ENCODE measurements at places on chromosomes 16 and 17.

DNA sequence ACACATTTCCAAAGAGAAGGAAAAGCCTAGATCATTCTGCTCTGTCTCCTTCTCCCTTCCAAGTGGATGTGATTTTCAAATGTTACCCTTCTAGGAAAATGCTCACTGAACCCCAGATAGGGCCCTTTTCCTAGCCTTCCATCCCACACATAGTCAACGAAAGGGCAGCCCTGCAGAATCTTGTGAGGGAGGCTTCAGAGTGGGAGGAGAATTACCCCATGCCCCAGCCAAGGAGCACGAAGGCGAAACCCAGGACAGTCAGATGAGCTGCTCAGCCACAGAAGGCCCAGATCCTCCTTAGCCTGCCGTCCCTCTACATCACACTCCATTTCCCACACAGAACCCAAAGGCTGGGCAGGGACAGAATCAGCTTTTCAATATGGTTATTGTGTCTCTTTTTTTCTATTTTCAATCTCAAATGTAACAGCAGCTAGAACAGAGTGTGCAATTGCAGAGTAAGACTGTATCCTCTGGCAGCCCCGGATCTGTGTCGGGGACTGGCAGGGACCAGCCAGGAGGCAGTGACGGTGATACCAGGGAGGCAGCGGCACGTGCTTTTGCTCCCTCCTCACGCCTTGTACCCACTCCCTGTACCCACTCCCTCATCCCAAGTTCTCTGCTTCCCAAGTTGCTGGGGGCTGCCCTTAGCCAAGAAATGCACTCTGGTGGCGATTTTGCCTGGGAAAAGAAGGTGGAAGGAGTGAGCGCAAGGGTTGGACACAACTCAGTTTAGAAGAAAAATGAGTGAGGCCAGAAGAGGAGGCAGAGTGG, 3.7 kb upstream of the SDK2 start:
- no peak for DNase-seq

- peak; percentile 33 for DNase-seq
These were observed 460.9 kb downstream of the SLC39A11 start for GRCh38 chr17:72631568-72631948.

DNA sequence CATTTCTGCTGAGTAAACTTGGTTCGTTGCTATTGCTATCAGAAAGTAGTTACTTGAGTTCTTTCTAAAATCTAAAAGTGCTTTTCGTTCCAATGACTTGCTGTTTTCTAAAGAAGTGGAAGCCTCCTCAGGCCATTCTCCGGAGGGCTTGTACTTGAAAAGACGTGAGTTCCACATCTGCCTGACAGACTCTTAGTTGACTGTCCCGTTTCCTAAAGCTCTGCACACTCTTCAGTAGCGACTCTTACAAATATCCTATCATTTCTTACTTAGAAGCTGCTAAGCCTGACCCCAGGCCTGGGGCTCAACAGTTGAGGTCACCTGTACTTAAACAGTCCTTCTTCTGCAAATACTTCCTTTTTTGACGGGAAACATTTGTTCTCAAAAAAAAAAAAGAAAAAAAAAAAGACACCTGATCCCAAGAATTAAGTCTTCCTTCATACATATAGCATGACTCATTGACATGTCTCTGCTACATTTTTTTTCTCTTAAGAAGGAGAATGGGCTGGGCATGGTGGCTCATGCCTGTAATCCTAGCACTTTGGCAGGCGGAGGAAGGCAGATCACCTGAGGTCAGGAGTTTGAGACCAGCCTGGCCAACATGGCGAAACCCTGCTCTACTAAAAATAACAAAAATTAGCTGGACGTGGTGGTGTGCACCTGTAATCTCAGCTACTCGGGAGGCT, 61.5 kb downstream of the DHRS7C start:
- no peak for DNase-seq

- DNase-seq, result no peak
These were observed 40.5 kb downstream of the TENT4B start for GRCh38 chr16:50193594-50193993.

- no peak for DNase-seq
These were observed 12.9 kb downstream of the C17orf58 start for GRCh38 chr17:67983383-67983688.

All from NCI-H2107 (cell line).